Keratinocyte (primary cell): ENCODE measurements at places on chromosomes 16 and 17.

GRCh38 chr17:48234922-48235321, 127.4 kb downstream of the SNX11 start:
- DNase-seq, result no peak

DNA sequence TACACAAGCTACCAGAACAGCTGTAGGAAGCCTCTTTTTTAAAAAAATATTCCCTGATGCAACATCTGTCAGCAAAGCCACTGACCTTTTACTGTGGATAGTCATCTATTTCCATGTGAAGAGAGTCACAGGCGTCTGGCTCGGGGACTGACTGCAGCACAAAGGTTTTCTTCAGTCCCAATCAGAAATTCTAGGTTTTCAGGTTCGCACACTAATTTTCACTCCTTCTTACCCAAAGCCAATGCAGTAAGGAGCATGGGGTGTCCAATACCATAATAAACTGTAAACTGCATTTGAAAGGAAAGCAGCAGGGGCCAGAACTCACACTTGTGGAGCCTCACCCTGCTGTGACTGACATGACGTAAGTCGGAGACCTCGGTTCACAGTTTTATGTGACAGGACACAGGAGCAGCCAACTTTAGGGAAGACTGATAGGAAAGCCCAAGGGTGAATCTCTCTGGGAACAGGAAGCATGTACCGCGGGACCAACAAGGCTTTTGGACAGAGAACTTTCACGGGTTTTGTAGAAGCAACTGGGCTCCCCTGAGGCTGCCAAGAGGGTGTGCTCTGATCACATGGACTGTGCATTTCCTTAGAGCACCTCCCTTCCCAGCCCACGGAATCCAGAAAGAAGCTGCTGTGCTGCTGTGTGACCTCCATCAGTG, 9.1 kb upstream of the TMEM100 start:
- no peak for DNase-seq

DNA sequence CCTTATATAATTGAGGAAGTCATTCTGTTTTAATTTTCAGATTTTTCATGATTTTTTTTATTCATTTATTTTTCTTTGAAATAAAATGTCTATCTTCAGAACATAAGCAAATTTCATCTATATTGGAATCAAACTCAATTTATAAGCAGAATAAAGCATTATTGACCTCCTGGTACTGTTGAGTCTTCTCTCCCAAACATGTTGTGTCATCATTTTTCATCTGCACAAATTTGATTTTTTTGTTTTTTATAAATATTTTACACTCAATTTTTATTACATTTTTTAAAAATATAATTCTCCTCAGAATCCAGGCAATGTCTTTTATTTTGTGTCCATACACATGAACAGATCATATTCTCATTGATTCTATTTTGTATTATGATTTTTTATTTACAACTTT, 2363.9 kb downstream of the TP53TG3F start:
- DNase-seq, result no peak

GRCh38 chr16:28285649-28286048, 6.7 kb upstream of the SBK1 start:
- no peak for DNase-seq

DNA sequence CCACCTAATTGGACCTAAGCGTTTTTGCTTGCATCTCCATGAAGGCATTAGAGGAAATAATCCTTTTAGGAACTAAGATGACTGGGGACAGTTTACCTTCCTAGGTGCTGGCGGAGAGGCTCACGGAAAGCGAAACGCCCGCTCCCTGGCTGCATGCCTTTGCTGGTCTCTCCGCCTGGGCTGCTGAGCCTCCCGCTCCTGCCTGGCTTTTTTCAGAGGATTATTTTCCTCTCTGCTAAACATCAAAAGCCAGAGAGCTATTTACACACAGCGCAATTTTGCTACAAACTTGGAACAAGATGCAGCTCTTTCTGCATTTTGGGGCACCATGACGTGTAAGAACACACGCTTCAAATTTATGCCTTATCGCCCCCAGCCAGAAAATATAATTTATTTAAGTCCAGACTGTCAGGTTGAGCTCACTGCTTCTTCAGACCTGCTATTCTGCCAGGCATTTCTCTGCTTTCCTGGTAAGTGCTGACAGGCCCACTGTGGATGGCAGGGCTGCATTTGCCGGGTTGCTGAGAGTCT, 124.4 kb downstream of the SPACA3 start:
- DNase-seq, result no peak

DNA sequence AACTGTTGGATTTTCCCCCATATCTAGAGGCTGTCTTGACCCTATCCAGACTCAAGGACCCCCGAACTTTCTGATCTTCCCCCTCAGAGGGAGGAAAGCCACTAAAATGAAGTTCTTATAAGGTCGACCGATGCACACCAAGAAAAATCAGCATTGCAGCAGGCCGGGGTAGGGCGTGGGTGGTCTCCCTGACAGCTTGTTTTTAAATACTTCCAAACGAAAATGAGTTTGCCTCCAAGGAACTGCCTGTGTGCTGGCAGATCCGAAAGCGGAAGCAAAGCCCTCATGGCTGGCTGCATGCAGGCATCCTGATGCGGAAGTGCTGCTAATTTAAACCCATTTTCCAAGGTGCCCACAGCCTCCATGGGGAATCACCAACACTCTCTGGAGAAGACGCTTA, 374.3 kb upstream of the XYLT1 start:
- DNase-seq, result no peak

- no peak for DNase-seq
Measured at GRCh38 chr16:31128711-31129567, 6.6 kb downstream of the PRSS8 start.

DNA sequence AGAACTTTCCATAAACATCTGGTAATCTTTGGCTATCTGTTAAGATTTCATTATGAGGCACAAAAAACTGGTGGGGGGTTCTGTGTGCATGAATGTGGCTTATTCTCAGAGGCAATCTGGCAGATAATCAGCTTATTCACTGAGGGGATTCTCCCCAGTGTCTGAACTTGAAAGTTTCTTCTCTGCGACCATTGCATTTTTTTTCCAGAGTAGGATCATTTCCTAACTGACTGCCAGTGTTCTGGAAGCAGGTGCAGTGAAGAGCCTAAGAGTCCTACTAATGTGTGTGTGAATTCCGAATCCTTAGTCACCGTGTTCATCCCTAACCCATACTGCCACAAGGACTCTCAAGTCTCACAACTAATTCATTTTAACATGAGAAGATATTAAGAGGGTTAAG, 64.9 kb upstream of the LRRC37A3 start:
- no peak for DNase-seq

GRCh38 chr17:14664511-14664910, 363.6 kb downstream of the HS3ST3B1 start:
- DNase-seq, result no peak

GRCh38 chr16:66585481-66586239, 6.4 kb downstream of the CMTM2 start:
- DNase-seq, result no peak

DNA sequence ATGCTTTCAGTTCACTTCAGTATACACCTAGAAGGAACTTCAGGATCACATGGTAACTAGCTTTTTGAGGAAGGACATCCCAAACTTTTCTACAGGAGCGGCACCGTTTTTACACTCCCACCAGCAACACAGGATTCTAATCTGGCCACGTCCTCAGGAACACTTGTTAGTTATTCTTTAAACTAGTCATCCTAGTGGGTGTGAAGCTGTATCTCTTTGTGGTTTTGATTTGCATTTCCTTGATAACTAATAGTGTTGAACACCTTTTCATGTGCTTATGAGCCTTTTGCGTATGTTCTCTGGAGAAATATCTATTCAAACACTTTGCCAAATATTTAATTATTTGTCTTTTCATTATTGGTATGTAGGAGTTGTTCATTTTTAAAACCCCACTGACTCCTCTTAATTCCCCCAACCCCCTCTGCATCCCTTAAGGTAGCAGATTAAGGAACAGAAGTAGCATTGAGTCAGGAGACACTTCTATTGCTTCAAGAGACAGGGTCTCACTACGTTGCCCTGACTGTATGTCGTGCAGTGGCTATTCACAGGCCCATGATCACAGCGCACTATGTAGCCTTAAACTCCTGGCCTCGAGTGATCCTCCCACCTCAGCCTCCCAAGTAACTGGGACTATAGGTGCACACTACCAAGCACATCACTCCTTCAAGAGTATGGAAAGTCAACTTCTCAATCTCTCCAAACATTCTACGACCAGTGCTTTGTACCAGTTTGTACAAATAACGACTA, 25.4 kb downstream of the YWHAE start:
- DNase-seq, result no peak

GRCh38 chr17:21036361-21036881, 6.4 kb downstream of the USP22 start:
- DNase-seq, result no peak

- no peak for DNase-seq
Measured at GRCh38 chr17:73650617-73651200, 6.5 kb upstream of the SDK2 start.

GRCh38 chr16:88483392-88483641, 30.2 kb downstream of the ZFPM1 start:
- DNase-seq, result no peak

DNA sequence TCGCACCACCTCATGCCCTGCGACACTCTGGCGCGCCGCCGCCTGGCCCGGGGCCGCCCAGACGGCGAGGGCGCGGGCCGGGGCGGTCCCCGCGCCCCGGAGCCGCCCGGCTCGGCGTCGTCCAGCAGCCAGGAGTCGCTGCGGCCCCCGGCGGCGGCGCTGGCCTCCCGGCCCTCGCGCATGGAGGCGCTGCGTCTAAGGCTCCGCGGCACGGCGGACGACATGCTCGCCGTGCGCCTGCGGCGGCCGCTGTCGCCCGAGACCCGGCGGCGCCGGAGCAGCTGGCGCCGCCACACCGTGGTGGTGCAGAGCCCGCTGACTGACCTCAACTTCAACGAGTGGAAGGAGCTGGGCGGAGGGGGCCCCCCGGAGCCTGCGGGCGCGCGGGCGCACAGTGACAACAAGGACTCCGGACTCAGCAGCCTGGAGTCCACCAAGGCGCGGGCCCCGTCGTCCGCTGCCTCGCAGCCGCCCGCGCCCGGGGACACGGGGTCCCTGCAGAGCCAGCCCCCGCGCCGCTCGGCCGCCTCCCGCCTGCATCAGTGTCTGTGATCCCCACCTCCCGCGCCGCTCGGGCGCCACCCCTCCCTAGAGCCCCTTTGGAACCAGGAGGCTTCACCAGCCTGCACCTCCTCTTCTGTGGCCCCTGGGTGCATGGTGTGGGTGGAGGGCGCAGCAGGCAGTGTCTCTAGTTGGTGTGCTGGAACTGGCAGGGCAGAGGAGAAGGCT, 82.3 kb downstream of the ARHGAP23 start:
- no peak for DNase-seq

DNA sequence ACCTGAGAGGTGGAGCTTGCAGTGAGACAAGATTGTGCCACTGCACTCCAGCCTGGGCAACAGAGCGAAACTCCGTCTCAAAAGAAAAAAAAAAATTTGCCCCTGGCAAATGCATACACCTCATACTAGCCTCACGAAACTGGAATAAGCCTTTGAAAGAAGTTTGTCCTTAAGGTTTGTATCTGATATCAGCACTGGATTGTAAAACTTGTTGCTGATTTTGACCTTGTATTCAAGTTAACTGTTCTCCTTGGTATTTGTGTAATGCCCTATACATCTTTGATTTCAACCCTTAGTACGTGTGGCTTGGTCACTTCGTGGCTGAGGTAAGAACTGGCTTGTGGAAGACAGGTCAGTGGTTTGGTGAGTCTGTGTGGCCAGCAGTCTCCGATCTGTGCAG, 6.2 kb upstream of the FLCN start:
- DNase-seq, result no peak

- DNase-seq, result no peak
Measured at GRCh38 chr16:14063618-14064581, 7.2 kb upstream of the MRTFB start.

- DNase-seq, result no peak
Measured at GRCh38 chr16:20308266-20308665, 19.0 kb downstream of the GP2 start.

DNA sequence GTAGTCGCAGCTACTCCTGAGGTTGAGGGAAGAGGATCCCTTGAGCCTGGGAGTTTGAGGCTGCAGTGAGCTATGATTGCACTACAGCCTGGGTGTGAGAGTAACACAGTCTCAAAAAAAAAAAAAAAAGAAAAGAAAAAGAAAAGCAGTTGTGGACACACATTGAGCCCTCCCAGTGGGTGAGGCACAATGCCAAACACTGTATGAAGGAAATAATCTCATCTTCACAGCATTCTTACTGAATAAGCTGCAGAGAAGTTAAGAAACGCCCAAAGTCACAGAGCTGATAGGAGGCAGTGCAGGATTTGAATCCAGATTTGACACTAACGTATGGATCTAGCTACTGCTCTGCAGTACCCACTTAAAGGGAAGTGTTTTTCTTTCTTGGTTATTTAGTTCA, 5.9 kb upstream of the LYZL6 start:
- DNase-seq, result no peak

GRCh38 chr17:3658784-3659449, 9.5 kb downstream of the TAX1BP3 start:
- no peak for DNase-seq

DNA sequence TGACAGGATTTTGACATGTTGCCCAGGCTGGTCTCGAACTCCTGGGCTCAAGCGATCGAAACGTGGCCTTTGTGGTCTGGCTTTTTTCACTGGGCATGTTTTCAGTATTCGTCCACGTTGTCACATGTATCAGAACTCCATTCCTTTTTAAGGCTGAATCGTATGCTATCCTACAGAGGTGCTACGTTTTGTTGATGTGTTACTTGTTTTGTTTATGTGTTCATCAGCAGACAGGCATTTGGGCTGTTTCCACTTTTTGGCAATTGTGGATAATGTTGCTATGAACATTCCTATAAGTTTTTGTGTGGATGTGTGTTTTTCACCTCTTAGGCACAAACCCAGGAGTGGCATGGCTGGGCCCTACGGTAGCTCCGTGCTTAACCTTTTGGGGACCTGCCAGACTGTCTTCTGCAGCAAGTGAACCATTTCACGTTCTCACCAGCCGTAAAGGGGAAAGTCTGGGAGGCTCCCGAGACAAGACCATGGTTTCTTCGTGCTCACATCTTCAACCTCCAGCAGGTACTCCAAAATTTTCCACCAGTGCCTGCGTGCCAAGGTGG, 26.9 kb downstream of the ADCY9 start:
- no peak for DNase-seq

DNA sequence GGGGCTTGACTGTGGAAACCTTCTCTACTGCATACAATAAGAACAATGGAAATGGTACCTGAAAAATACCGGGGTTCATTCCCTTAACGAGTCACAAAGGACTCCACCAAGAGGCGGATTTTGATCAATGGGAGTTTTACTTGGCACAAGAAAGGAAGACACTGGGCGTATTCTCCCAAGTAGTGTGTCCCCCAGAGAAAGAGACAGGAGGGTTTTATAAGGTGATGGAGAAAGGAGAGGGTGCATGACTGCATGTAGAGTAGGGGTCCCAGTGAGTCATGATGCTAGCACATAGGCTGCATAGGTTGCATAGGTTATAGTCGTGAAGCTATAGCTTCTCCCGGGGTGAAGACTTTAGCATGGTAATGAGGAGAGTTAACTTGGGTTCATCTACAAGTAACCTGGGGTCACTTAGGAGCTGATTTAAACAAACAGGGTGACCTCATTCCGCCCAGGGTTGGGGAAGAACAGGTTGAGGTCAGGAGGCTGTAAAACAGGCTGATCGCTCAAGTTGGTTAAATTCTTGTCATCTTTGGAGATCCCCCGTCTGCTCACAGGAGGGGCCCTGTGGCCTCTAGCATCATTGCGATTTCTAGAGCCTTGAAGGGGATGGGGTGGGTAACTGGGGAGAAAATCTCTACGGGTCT, 1.5 kb downstream of the MPV17L start:
- DNase-seq, result no peak

- no peak for DNase-seq
Measured at GRCh38 chr17:6104956-6105648, 34.9 kb downstream of the WSCD1 start.
